Activated CD4-positive, alpha-beta memory T cell treated with anti-CD3 and anti-CD28 coated beads, Interleukin-2, amount 10 ng/mL, durations not matched to agents 7 days and 5 days (primary cell): ENCODE measurements at places on chromosomes 1 and 21.

- no peak for DNase-seq
Measured at GRCh38 chr1:229882621-229883020, 184.4 kb upstream of the GALNT2 start.

DNA sequence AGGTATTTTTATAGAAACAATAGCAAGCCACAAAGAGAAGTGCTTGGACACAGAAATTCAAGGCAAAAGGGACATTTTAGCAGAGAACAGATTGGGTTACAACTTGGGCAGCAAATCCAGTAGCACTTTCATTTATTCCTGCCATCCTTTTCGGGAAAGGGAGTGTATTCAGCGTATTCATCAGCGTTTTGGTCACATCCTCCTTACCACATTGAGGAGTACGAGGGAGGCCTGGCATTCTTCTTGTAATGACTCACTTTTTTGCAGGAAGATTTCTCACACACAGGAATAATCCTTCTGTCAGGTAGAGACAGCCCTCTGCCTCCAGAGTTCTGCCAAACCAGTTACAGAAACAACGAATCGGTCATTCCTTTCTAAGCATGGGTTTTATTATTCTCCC, 18.1 kb upstream of the FAM78B start:
- DNase-seq: no peak

DNA sequence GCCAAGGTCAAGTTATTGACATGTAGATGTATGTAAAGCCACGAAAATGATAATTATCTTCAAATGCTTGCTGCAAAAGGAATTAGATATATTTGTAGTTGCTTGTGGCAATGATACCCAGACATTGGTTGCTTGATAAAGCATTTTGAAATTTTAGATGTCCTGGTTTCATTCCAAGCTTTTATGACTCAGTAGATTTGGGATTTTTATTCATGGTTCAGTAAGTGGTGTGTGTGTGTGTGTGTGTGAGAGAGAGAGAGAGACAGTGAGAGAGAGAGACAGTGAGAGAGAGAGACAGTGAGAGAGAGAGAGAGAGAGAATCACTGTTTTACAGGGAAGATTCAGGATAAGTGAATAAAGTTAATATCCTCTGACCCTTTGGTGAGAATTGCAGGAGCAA, 498.2 kb upstream of the C1orf87 start:
- no peak for DNase-seq

GRCh38 chr1:111320066-111320879, 29.6 kb downstream of the CHIA start:
- no peak for DNase-seq

DNA sequence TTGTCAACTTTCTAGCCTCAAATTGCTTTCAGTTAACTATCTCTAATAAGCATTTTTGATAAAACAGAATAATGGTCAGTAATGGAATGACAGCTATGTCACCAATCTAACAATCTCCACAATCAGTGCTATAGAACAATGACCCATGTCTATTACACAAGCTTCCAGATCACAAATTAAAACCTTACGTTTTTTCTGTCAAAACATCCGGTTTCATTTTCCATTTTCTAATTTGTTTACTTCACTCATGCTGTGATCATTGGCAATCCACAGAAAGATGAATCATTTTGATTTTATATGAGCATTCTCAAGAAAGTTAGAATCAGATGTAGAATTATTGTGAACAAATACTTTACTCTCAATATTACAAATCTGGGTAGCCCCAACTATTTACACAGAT, 80.3 kb downstream of the KCNT2 start:
- DNase-seq: no peak

DNA sequence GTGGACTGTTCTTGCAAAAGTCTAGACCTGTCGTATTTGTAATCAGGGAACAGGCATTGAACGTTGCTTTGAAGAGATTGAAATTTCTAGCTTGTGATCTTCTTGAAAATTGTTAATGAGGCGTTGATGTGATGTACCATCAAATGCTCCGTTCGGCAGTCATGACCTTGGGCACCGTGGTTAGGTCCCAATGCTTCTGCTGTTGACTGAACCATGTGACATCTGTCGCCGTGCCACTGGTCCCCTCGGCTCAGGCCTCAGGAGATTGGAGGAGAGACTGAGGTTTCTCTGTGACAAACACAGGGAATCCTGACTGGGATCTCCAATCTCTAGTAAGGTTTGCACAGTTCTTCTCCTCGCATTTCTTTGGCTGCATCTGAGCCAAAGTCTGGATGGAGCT, 18.1 kb upstream of the KCNAB2 start:
- DNase-seq: peak; percentile 57

DNA sequence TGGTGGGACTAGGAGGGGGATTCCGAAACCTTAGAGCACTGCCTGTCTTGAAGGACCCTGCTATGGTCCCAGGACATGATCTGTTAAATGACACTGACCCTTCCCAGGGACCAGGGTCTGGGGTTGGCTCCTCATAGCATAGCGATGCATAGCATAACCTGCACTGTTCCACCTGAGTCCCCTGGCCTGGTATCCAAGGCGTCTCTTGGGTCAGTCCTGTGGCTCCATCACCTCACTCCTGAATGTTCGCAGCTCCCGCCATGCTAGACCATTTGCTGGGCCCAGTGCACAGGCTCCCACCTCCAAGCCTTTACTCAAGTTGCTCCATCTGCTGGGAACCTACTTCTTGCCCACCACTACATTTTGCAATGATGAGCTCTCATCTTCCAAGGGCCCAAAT, 39.0 kb upstream of the MAGOH start:
- DNase-seq: no peak

DNA sequence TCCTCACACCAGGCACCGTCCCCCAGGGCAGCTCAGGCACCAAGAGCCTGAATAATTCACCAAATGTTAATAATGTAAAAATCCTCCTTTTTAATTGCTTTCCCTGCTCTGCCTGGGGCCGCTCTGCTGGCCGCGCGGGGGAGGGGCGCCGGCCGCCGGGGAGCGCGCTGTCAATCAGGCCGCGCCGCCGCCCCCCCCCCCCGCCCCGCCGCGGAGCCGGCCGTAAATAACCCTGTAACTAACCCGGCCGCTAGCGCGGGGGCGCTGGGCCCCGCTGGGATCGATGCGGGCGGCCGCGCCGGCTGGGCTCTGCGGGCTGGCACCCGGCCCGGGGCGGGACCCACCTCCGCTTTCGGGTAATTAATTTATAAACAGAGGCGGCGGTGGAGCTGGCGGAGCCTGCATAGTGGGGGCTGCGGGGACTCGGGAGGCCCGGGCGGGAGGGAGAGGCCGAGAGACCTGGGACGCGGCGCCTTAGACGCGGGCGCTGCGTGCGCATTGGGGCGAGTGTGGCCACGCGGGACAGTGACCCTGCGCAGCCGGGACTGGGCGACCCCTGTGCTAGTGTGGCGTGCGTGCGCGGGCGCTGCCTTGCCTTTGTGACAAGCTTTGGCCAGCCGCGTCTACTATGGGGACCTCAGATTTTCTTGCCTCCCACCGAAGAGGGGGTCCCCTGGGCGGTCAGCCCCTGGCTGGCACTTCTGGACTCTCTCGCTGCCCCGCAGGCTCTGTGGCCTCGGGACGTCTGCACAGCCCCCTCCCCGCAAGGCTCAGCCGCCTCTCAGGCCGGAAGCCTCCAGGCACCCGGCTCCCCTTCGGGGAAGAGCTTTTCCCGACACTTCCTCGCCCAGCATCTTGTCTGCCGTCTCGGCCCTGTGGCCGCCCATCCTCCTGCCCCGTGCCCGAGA, 16.6 kb downstream of the SAMD11 start:
- DNase-seq: no peak

GRCh38 chr1:213693864-213694263, 293.9 kb upstream of the PROX1 start:
- DNase-seq: no peak
